Muscle of leg (tissue), 16 donors: ENCODE measurements at places on chromosomes 12 and 14. TPM values are rescaled to one million over a fixed set of nuclear protein-coding genes. Genes with fewer than 3 reads are reported as not detected.
A peak's percentile ranks its signal among the peaks of the same experiment; 100 is the strongest.

GRCh38 chr14:50719911-50720759 is 52.0 kb upstream of the SAV1 start:
- H3K27me3 ChIP-seq = no peaks in the 10 kb centered on the region
- no peak for DNase-seq
- H3K4me3 ChIP-seq = no peak overlapping the region
- H3K27ac ChIP-seq = no peak overlapping the region
- no peaks in the 10 kb centered on the region for H3K4me1 ChIP-seq
- peaks cover 18% of the 10 kb centered on the region for H3K36me3 ChIP-seq

GRCh38 chr14:22981876-22982476 is 375 bp downstream of the AJUBA start:
- H3K4me1 ChIP-seq = peaks cover 45% of the 10 kb centered on the region
- peak overlapping the region; percentile 87 for H3K27ac ChIP-seq
- peaks cover 12% of the 10 kb centered on the region for H3K36me3 ChIP-seq
- H3K27me3 ChIP-seq = peaks cover 13% of the 10 kb centered on the region

IFI27 gene
- 2.7 TPM for polyA plus RNA-seq

- H3K4me3 ChIP-seq = no peak overlapping the region
- no peaks in the 10 kb centered on the region for H3K36me3 ChIP-seq
- peaks cover 15% of the 10 kb centered on the region for H3K4me1 ChIP-seq
- no peak overlapping the region for H3K27ac ChIP-seq
- no peaks in the 10 kb centered on the region for H3K27me3 ChIP-seq
These were observed 127.3 kb downstream of the CNTN1 start for GRCh38 chr12:40819436-40820108.

- H3K27ac ChIP-seq = no peak overlapping the region
- DNase-seq = peak; percentile 54
- H3K36me3 ChIP-seq = no peaks in the 10 kb centered on the region
- H3K4me1 ChIP-seq = peaks cover 3% of the 10 kb centered on the region
- H3K27me3 ChIP-seq = no peaks in the 10 kb centered on the region
These were observed 57.1 kb downstream of the ERC1 start for GRCh38 chr12:1047898-1048660.

DNA sequence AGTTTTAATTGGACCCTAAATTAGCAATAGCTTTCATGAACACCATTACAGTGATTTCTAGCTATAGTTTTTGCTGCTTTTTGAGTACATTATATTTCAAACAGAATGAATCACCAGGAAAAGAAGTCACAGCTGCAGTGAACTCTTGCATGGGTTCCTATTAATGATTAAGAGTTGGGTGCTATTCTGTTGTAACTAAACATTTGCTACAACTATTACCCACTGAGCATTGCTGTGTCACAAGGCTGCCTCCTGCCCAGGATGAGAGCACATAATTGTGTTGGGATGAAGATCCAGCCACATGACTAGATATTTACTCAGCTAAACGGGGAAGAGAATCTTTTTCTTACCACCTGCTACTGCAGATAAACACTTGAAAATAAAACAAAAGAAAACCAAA is 152.7 kb downstream of the GXYLT1 start:
- no peak overlapping the region for H3K27ac ChIP-seq
- no peak overlapping the region for H3K4me3 ChIP-seq
- no peaks in the 10 kb centered on the region for H3K36me3 ChIP-seq
- H3K4me1 ChIP-seq = no peaks in the 10 kb centered on the region

DNA sequence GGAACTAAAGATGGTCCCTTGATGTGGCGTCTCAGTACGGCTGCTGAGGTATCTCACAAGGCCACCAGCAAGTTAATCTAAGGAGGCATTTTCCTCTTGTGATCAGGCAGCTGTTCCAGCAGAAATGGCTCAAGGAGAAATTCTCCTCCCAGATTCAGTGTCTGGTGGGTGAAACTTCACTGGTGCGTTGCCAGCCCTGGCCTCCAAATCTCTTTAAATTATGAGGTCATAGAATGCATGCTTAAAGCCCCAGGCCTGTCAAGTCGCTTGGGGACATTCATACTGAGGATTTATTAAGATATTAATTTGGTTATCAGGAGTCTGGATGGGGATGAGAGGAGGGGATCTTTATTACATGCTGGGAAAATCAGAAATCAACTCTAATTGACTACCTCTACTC is 72.9 kb downstream of the PPP2R5C start:
- no peak overlapping the region for H3K4me3 ChIP-seq
- peaks cover 24% of the 10 kb centered on the region for H3K4me1 ChIP-seq
- DNase-seq = no peak
- peaks cover 10% of the 10 kb centered on the region for H3K36me3 ChIP-seq
- H3K27ac ChIP-seq = no peak overlapping the region
- H3K27me3 ChIP-seq = no peaks in the 10 kb centered on the region

TSHR gene
- 0.68 TPM for polyA plus RNA-seq

PDE3A gene
- polyA plus RNA-seq = 10.8 TPM

GRCh38 chr14:31180299-31181051 is 27.1 kb downstream of the HECTD1 start:
- H3K27me3 ChIP-seq = no peaks in the 10 kb centered on the region
- H3K4me3 ChIP-seq = no peak overlapping the region
- no peak for DNase-seq
- no peak overlapping the region for H3K27ac ChIP-seq
- no peaks in the 10 kb centered on the region for H3K4me1 ChIP-seq

ARHGEF25 gene
- polyA plus RNA-seq = 51.2 TPM

DNA sequence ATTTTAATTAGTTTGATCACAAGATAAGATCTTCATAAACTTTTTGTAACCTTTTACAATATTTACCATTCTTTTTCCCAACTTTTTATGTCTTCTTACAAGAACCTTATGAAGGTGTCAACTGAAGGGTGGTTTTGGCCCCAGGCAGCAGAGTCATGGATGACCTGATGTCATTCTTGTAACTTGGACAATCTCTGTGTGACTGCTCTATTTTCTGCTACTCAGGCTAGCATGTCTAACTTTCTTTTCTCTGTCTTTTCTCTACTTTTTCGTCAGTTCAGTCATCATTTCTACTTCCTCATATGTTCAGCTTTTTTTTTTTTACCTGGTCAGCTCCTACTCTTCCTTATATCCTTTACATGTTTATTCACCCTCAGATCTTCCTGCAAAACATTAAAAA is 150.7 kb upstream of the PTPRQ start:
- no peak overlapping the region for H3K27ac ChIP-seq
- DNase-seq = no peak
- H3K36me3 ChIP-seq = no peaks in the 10 kb centered on the region
- no peaks in the 10 kb centered on the region for H3K27me3 ChIP-seq

- H3K4me1 ChIP-seq = peaks cover 77% of the 10 kb centered on the region
- H3K27ac ChIP-seq = peak overlapping the region; percentile 77
- no peak for DNase-seq
- H3K36me3 ChIP-seq = peaks cover 25% of the 10 kb centered on the region
These were observed 1.1 kb upstream of the RHOF start for GRCh38 chr12:121794534-121795033.

PTPRB gene
- polyA plus RNA-seq = 19.8 TPM

DNA sequence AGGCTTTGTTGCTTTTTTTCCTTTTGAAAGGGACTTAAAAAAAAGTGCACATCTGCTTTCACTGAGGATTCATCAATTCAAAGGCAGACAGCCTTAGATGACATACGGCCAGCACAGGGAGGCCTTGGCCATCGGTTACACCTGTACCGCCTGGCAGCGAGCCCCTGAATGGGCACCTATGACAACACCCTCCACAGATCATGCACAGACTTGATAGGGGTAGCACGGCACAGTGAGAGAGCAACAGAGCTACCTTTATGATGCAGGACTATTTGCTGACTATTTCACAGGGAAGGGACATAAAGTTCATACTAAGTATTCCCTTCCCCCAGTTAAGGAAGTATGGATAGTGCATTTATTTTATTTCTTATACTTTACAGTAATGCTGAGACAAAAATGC is 137.9 kb upstream of the ARID2 start:
- no peak overlapping the region for H3K4me3 ChIP-seq
- H3K4me1 ChIP-seq = no peaks in the 10 kb centered on the region
- DNase-seq = no peak
- no peaks in the 10 kb centered on the region for H3K27me3 ChIP-seq
- no peaks in the 10 kb centered on the region for H3K36me3 ChIP-seq

AQP5 gene
- 0.42 TPM for polyA plus RNA-seq

DNA sequence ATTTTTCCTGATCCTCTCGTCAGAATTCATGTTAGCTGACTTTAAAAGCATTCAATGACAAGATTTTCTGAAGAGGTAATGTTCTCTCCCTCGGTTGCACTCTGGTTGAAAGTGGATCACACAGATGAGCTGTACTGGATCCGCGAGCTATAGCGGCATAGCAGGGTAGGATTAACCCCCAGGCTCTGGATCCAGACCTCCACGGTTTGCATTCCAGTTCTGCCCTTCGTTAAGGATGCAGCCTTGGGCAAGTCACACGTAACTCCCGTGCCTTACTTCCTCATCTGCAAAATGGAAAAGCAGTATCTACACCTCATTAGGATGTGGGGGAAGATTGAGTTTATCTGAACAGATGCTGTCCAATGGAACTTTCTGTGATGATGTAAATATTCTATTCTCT is 13.8 kb downstream of the CCDC92 start:
- no peak overlapping the region for H3K4me3 ChIP-seq
- H3K36me3 ChIP-seq = no peaks in the 10 kb centered on the region
- no peaks in the 10 kb centered on the region for H3K27me3 ChIP-seq
- no peak for DNase-seq

- H3K4me1 ChIP-seq = peaks cover 7% of the 10 kb centered on the region
- peak; percentile 59 for DNase-seq
- no peaks in the 10 kb centered on the region for H3K27me3 ChIP-seq
- no peak overlapping the region for H3K27ac ChIP-seq
- no peaks in the 10 kb centered on the region for H3K36me3 ChIP-seq
These were observed 106.4 kb downstream of the EFCAB11 start for GRCh38 chr14:89848165-89848564.

KERA gene
- polyA plus RNA-seq = 26.0 TPM

- no peaks in the 10 kb centered on the region for H3K27me3 ChIP-seq
- H3K36me3 ChIP-seq = no peaks in the 10 kb centered on the region
- H3K4me1 ChIP-seq = no peaks in the 10 kb centered on the region
- no peak overlapping the region for H3K27ac ChIP-seq
These were observed 29.1 kb downstream of the LRRK2 start for GRCh38 chr12:40253936-40254335.

GRCh38 chr12:27975222-27976136 is 2.9 kb upstream of the PTHLH start:
- H3K27me3 ChIP-seq = peaks cover 49% of the 10 kb centered on the region
- no peaks in the 10 kb centered on the region for H3K36me3 ChIP-seq
- H3K27ac ChIP-seq = no peak overlapping the region
- peaks cover 16% of the 10 kb centered on the region for H3K4me1 ChIP-seq

DNA sequence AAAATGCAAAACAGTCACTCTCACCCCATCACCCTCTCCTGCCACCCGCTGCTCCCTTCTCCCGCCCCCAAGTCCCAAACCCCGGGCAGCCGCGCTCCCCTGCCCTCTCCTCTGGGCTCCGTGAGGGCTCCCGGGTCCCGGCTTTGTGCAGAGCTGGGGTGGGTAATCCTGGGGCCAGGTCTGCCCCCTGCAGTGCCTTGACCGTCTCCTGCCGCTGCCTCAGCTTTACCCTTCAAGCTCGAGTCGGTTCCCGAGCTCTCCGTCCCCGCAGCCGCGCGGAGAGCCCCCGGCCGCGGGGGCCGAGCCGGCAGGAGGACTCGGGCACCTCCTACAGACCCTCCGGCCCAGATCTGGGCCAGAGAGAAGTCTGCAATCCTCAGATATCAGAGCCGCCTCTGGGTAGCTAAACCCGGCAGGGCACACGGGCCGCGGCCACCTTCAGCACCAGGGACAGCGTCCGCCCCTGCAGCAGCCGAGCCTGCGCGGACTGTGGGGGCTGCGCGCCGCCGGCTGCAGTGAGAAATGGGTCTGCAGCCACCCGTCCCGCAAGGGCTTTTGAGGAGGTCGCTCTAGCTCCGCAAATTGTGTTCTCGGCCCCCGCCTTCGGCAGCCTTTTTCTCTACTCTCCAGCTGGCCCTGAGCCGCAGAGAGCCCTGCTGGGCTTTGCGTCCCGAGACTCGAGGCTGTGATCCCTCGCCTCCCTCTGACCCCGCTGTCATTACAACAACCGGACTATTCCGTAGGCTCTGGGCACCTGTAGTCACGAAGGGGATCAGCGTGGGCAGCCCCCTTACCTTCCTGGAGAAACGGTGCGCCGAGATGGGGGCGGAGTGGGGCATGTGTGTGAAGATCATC is 1.2 kb downstream of the PRMT8 start:
- peaks cover 11% of the 10 kb centered on the region for H3K4me1 ChIP-seq
- peaks cover 69% of the 10 kb centered on the region for H3K27me3 ChIP-seq
- DNase-seq = peak; percentile 77
- no peak overlapping the region for H3K4me3 ChIP-seq
- H3K36me3 ChIP-seq = no peaks in the 10 kb centered on the region

KRT77 gene
- polyA plus RNA-seq = not detected

- DNase-seq = no peak
These were observed 2.1 kb upstream of the SLC16A7 start for GRCh38 chr12:59593761-59594160.

ATP23 gene
- 5.8 TPM for polyA plus RNA-seq

PPP2R5E gene
- polyA plus RNA-seq = 21.9 TPM

NXPH4 gene
- 3.8 TPM for polyA plus RNA-seq
